ENCODE measurements at places on chromosomes 3 and 15.

- DNase-seq: no peak
Measured at GRCh38 chr3:114498539-114499370, 204.9 kb downstream of the TIGIT start.

GRCh38 chr15:33894193-33894592 is 74.1 kb upstream of the CHRM5 start:
- no peak for DNase-seq

DNA sequence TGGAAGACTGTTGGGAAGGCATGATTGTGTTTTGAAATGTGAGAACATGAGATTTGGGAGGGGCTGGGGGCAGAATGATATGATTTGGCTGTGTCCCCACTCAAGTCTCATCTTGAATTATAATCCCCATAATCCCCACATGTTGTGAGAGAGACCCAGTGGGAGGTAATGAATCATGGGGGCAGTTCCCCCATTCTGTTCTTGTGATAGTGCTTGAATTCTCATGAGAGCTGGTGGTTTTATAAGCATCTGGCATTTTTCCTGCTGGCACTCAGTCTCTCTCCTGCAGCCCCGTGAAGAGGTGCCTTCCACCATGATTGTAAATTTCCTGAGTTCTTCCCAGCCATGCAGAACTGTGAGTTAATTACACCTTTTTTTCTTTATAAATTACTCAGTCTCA is 430.5 kb downstream of the OTOL1 start:
- no peak for DNase-seq

GRCh38 chr3:17553080-17553479 is 189.4 kb downstream of the TBC1D5 start:
- no peak for DNase-seq

DNA sequence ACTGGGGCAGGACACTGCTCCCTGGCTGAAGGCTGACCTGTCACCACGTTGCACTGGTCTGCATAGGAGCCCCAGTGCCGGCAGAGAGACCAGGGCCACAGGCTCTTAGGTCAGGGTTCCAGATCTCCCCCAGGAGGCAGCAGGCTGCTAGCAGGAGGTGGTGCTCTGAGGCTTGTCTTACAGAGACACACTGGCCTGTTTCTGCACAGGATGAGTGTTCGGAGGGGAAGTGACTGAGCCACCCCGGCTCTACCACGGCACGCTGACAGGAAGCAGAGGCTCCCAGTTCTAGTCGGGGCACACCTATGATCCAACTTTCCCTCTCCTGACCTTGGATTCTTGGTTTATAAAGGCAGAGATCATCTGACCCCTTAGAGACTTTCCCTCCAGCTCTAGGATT is 8.6 kb downstream of the FBXL22 start:
- no peak for DNase-seq

DNA sequence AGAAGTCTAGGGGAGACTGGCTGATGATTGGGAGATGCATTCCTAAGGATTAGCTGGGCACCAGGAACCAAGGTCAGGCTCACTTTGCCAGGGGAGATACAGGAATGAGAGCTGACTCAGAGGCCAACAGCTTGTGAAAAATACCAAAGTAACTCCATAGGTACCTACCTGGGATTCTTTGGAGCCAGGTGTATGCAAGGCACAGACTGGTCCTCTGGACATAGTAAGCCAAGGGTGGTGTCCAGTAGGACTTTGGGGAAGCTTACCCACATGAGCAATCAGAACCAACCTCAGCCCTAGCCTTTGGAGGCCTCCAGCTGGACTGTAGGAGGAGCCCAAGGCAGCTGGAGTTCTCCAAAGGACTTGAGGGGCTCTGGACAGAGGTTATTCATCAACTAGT is 47.5 kb downstream of the CRYGS start:
- no peak for DNase-seq

DNA sequence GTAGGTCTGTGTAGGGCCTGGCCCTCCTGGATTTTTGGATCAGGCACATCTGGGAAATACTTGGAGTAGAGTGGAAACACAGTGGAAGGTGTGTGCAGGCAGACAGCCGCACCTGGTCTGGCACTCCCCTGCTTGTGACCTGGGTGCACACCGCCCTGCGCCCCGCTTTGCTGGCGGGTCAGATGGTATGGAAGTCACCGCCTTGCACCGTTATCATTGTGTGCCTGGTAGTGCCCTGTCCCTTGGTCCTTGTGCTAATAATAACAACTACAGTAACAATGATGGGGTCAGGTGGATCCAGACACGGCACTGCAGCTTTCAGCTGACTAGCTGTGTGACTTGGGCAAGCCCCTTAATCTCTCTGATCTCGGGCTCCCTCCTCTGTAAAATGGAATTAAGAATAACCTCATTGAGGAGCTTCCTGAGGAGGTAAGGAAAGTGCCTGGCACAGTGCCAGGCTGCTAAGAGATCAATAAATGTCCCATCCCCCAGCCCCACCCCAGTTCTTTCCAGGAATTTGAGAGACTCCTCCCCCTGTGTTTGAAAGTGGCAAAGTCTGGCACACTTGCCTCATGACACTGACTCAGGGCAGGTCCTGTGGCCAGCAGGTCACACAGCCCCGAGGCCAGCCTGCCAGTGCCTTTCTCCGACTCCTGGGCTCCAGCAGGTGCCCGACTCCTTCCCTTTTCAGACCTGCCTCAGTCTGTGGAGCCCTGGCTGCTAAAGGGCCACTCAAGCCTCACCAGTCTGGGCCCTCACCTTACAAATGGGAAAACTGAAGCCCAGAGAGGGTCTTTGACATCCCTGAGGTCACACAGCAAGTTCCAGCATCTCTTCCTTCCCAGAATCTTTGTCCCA is 9.8 kb downstream of the ISG20 start:
- DNase-seq: no peak

- DNase-seq: no peak
Measured at GRCh38 chr3:65676580-65676979, 362.1 kb downstream of the MAGI1 start.

GRCh38 chr3:149528340-149528650 is 53.8 kb downstream of the TM4SF4 start:
- no peak for DNase-seq

GRCh38 chr15:32106401-32107381 is 76.4 kb downstream of the CHRNA7 start:
- DNase-seq: no peak

GRCh38 chr3:173870976-173871375 is 473.4 kb downstream of the NLGN1 start:
- DNase-seq: no peak

GRCh38 chr3:194082743-194083636 is 53.0 kb upstream of the HES1 start:
- no peak for DNase-seq

GRCh38 chr15:29924750-29925149 is 102.5 kb upstream of the TJP1 start:
- no peak for DNase-seq

GRCh38 chr15:34014556-34014955 is 24.4 kb downstream of the AVEN start:
- DNase-seq: no peak

- DNase-seq: no peak
Measured at GRCh38 chr3:62035402-62036057, 337.8 kb downstream of the FEZF2 start.

DNA sequence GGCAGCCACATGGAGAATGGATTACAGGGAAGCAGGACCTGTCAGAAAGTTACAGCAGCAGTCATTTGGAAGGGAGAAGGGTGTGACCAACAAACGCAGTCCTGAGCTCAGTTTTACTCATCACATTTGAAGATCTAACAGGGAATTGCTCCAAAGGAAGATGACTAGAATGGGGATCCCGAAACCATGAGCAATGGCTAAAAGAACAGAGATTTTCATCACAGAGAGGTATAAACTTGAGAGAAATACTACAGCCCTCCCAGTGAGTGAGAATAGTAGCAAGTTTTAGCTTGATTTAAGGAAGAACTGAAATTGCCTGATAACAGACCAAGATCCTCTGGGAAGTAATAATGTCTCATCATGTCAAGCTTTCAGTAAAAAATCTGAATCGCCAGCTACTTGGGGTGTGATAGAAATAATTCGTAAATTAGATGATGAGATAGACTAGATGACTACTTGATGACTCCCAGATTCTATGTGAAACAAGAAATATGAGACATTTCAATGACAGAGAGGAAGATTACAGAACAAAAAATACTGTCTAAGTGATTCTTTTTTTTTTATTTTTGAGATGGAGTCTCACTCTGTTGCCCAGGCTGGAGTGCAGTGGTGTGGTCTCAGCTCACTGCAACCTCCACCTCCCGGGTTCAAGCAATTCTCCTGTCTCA is 16.9 kb downstream of the CD47 start:
- DNase-seq: no peak

GRCh38 chr3:16875876-16876550 is 8.7 kb upstream of the PLCL2 start:
- DNase-seq: no peak

DNA sequence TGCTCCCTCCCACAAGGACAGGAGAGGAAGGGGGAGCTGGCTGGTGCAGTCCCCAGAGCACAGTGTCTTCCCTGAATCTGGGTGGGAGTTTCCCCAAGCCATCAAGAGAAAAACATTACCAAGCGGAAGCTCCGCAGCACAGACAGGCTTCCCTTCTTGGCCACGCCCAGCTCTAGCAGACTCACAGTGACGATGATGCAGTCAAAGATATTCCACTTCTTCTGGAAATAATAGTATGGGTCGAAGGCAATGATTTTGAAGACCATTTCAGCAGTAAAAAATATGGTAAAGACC is 76.7 kb downstream of the SCN10A start:
- DNase-seq: no peak

- no peak for DNase-seq
Measured at GRCh38 chr3:100317912-100318311, 16.6 kb upstream of the NIT2 start.

DNA sequence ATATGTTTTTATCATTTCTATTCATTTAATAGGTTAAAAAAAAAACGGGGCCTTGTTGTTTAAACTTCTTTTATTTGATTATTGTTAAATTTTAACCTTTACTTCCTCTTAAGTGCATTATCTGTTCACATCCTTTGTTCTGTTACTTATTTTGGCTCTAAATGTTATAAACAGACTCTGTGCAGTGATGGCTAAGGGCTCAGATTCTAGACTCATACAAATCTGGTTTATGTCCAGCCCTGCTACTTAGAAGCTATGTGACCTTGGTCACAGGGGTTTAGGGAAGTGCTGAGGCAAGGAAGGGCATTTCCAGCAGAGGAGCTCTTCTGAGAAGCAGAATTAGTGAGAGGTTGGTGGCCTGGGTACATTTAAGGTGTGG is 55.3 kb upstream of the VILL start:
- no peak for DNase-seq

DNA sequence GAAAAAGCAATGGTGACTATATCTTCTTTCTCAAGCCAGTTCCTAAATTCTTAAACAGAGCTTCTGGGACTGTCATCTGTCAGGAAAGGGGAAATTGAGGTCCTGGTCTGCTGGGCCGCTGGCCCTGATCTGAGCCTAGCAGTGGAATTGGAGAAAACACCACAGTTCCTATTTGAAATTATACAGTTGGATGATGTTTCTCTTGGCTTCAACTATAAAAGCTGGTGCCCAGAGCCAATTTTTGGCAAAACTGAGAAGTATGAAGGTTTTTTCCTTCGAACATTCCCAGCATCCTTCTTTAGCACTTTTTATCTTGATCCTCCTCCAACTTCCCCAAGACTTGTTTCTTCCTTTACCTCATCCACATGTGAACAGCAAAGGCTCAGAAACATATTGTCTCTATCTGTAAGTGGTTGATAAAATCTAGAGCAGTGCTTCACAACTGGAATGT is 83.9 kb downstream of the CD47 start:
- DNase-seq: no peak

GRCh38 chr3:37853691-37854413 is 7.8 kb upstream of the CTDSPL start:
- no peak for DNase-seq

GRCh38 chr3:93867425-93867824 is 106.3 kb downstream of the PROS1 start:
- DNase-seq: no peak

GRCh38 chr3:127026036-127026435 is 43.1 kb downstream of the PLXNA1 start:
- no peak for DNase-seq

- no peak for DNase-seq
Measured at GRCh38 chr15:25864966-25865365, 1.8 kb upstream of the ATP10A start.
